ENCODE measurements at places on chromosomes 16 and 17.

GRCh38 chr17:42399121-42399520 lies 10.9 kb upstream of the STAT3 start:
- DNase-seq: no peak

- DNase-seq: peak; percentile 98
Measured at GRCh38 chr17:17206124-17206912, at the start of gene PLD6. PLD6 (minus strand) TSS chr17:17206333; CDS start chr17:17206286, 47 bp downstream.

DNA sequence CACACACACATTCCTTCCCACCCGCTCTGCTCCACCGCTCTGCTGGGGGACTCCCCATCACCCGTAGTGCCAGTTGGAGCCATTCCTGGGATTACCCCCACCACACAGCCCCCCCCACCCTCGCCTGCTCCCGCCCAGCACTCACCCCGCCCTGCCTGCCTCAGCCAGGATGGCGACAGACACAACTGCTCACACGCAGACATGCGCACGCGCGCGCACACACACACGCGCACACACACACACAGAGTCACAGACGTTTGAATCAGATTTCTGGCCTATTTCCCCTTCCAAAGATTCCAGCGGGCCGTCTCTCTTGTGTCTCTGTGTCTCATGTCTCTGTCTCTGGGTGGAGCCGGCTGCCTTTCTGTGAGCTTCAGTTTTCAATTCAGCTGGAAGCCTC lies 4.4 kb downstream of the CACNA1G start:
- DNase-seq: no peak

DNA sequence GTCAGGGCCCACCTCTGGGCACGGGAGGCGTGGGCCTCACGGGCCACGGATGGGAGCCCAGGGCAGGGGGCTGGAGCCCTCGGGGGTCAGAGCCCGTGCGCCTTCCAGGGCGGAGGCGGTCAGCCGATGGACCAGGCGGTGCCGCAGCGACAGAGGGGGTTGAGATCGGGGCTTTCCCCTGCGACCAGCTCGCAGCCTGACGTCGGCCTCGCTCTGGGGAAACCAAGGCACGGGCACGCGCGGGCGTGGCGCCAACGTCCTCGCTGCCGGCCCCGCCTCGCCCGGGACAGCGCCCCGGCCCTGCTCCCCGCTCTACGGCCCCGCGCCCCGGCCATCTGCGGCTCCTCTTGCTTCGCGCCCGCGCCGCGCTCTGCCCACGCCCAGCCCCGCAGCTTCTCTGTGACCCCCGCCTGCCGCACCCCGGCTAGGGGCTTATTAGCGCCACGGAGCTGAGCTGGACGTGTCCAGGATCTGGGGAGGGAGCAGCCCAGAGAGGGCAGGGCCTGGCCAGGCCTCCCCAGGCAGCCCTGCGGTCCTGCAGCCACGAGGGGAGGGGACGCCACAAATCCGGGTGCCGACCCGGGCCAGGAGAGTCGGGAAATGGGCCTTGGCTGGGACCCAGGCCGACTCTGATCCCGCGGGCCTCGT lies 13.5 kb downstream of the ACTG1 start:
- no peak for DNase-seq

- DNase-seq: no peak
Measured at GRCh38 chr17:78130090-78130436, 508 bp upstream of the TMC8 start.

DNA sequence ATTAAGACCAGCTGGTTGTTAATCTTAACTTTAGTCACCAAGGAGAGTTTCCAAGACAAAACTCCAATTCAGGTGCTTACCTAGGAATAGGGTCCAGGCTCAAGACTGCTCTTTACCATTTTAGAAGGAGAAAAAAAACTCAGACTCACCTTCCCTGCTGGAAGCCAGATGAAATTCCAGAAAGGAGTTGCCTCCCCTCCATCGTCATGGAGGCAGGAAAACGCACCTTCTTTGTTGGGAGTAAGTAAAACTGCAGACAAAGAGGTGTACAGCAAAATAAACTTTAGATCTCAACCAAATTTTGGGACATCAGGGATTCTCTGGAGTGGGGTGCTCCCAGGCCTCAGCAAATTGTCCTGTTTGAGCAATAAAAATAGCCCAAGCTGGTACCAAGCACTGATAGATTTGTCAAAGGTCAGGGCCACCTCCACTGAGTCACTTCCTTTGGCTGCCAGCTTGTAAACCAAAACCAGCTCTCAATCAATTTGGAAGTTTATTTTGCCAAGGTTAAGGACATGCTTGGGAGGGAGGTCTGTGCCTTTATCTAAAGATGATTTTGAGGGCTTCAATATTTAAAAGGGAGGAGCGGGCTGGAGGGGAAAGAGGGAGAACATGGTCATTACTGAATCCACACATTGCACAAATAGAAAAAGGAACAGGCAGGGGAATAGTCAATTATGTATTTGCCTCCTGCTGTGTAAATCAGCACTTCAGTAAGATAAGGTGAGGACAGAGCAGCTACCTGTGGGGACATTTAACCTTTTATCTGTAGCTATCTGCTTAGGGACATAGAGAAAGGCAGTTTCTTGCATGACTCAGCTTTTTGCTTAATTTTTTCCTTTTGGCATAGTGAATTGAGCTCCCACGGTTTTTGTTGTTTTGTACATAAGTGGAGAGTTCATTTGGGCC lies 1.5 kb upstream of the ALDH3A2 start:
- DNase-seq: no peak

DNA sequence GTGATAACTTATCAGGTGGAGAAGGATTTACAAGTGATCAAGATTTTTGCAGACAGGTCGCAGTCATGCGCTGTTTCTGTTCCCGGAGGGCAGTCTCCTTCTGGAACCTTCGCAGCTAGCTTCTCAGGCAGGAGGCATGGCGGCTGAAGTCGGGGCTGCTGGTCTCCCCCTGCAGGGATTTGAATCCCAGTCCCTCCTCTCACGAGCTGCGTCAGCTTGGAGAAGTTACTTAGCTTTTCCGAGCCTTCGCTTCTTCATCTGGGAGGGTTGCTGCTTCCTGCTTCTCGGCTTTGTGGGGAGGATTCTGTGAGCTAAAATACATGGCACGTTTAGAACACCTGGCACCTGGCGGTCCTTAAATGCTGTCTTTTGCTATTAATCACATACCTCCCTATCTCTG lies 287.8 kb upstream of the FOXF1 start:
- no peak for DNase-seq

- DNase-seq: no peak
Measured at GRCh38 chr17:28807925-28808634, 34.5 kb downstream of the FAM222B start.

GRCh38 chr17:66900126-66901010 lies 64.1 kb upstream of the CACNG4 start:
- DNase-seq: no peak

GRCh38 chr16:12802048-12802447 lies 1.6 kb downstream of the CPPED1 start:
- DNase-seq: no peak

DNA sequence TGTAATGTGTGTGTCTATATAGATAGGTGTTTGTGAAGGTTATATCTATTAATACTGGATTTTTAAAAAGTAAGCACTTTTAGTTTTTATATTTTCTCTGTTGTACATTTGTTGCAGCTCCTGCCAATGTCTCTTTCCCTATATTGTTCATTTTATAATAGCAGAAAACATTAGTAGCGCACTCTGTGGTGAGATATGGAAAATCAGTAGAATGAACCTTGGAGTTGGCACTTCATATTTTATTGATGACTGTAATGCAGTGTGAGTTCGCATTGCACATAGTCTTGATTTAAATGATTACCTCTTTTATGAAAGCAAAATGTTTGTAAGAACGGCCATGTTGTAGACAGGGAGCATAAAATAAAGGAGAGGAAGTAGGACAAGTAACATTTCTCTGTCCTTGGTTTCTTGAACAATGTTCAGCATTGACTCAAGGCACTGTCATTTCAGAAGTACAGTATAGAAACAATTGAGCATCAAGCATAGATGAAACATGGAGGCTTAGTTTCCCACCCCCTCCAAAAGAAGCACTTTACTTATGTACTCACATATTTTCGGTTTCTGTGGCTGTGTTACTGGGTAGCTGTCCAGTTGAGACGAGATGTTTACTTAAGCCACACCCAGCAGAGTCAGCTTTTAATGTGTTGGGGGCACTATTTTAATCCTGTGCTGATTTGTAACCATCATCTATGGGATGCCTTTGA lies 74.0 kb downstream of the TANC2 start:
- DNase-seq: no peak

GRCh38 chr16:28067604-28068379 lies 4.3 kb upstream of the GSG1L start:
- DNase-seq: no peak

DNA sequence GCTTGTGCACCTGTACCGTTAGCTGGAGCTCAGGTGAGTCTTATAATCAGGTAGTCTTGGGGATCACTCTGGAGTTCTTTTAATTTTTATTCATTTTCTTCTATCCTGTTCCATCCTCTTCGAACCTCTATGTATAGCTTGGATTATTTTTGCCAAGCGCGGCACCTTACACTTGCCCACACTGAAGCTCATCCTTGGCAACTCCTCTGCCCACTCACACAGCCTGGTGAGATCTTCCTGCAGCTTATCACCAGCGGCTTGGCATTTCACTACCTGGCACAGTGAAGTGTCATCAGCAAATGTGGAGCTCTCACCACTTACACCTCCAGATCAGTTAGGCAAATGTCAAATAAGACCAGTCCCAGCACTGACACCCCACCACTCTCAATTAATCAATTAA lies 116.7 kb downstream of the CACNG3 start:
- DNase-seq: no peak
